ENCODE measurements at places on chromosomes 6 and 20.

- no peak for DNase-seq
Measured at GRCh38 chr6:939526-940252, 246.8 kb upstream of the EXOC2 start.

DNA sequence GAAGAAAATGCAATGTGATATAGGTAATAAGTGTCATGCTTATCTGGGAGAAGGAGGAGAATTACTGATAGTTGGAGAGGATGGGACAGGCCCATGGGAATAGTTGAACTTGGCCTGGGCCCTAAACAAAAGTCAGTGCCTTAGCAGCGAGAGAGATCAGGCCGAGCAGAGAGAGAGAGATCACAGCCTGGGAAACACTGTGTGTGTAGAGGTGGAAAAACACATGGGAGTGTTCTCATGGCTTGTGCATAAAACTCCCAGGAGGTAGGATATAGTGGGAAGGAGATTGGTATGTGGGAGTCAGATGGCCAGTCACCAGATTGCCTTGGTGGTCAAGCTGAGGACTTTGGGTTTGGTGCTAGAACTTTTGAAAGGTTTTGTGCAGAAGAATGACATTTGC is 47.6 kb downstream of the FIG4 start:
- DNase-seq, result no peak

GRCh38 chr6:7060769-7061516 is 46.8 kb upstream of the RREB1 start:
- no peak for DNase-seq

DNA sequence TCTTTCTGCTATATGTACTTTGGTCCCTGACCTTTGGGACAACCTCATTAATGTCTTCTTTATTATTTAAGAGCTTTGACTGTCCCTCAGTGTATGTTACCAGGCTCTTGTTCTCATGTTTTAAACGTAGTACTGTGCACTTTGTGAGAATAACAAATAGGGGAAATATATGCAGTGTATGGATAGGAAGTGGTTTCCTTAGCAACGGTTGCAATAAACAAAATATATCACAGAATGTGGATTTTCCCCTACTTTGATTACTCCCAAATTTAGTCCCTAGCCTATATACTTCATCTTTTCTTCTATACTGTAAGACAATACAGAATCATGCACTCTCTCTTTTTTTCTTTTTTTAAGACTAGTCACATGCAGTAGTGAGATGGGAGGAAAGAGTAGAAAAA is 123.8 kb upstream of the AKIRIN2 start:
- no peak for DNase-seq

DNA sequence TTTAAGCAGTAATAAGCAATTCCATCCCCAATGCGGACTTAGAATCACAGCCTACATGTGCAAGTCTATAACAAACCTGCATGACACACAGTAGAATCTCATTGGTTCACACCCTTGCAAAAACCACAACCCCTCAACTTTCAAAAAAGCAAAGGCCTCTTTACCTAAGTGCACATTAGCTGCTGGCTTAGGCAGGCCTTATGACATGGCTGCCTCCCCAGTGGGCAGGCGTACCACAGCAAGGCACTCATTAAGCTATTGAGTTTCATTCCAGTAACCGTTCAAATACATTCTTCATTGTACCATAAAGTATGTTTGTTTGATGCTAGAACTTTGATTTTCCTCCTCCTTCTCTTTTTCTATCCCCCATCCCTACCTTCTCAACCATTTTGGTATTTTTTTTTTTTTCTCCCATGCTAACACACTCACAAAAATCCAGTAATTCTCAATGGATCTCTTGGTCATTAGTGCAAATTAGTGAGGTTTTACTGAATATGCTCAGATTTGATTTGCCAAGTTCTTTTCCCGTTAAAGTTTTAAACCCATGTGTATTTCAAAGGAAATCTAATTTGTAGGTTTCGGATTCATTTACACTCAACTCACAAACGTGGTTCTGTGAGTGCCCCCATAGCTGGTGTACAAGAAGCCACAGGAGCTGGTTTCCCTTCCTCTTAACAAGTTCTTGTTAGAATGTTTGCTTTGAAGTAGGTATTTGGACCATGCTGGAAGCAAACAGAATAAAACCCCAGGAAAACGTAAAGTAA is 460.4 kb upstream of the RUNX2 start:
- no peak for DNase-seq

GRCh38 chr6:120058410-120058809 is 708.8 kb upstream of the MAN1A1 start:
- DNase-seq, result no peak

GRCh38 chr6:130421585-130421984 is 55.8 kb downstream of the TMEM200A start:
- DNase-seq, result no peak

GRCh38 chr20:63500902-63501817 is 2.3 kb upstream of the EEF1A2 start:
- DNase-seq, result no peak

GRCh38 chr6:130929036-130929678 is 102.0 kb downstream of the SMLR1 start:
- DNase-seq, result no peak

DNA sequence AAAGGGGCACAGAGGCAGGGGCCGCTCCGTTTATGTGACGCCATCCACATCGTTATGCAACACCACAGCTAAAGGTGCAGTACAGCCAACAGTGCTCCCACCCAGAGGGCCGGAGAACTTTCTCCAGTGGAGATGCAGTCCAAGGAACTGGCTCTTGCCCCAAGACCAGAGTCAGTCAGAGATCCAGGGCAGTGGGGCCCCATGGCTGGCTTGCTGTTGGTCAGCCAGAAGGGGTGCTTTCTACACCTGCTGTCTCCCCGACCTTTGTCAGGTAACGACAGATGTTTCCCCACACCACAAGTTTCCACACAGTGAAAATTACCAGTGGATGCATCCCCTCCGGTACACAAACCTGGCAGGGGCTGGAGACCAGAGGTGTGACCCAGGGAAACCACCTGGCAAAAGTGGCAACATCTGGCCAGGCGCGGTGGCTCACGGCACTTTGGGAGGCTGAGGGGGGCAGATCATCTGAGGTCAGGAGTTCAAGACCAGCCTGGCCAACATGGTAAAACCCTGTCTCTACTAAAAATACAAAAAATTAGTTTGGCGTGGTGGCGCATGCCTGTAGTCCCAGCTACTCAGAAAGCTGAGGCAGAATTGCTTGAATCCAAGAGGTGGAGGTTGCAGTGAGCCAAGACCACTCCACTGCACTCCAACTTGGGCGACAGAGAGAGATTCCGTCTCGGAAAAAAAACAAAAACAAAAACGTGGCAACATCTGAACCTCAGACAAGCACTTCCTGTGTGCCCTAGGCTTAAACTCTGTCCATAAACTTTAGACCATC is 34.9 kb downstream of the UBE2V1 start:
- no peak for DNase-seq

GRCh38 chr6:157548635-157549467 is 167.9 kb downstream of the ZDHHC14 start:
- DNase-seq, result no peak

GRCh38 chr6:33740204-33740608 is 6.5 kb downstream of the IP6K3 start:
- DNase-seq, result no peak

GRCh38 chr20:49573900-49574416 is 6.0 kb upstream of the PTGIS start:
- DNase-seq, result no peak

- no peak for DNase-seq
Measured at GRCh38 chr20:51938559-51939258, 136.4 kb upstream of the SALL4 start.

DNA sequence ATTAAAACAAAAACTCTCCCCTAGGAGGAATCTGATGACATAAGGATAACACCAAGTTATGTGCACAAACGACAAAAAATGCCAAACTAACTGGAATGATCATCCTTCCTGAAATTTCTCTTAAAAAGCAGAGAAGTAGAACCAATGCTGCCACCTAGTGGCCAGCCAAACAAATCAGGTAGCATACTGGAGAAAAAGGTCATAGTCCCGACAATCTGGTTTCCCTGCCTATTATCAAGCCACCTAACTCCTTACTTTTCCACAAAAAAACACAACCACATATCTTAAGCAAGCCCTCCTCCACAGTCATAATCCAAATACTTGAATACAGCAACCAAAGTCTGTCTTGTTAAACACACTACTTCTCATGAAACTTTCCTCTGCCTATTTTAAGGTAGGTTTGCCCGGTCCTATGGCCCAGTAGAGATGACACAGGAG is 5.3 kb downstream of the OARD1 start:
- peak; percentile 27 for DNase-seq

- no peak for DNase-seq
Measured at GRCh38 chr6:391559-392440, at the start of gene IRF4. Gene IRF4, plus strand, starts transcription at chr6:391752. Its CDS starts 1,401 bp downstream, at chr6:393153.
